ENCODE measurements at places on chromosomes 7 and 10.

DNA sequence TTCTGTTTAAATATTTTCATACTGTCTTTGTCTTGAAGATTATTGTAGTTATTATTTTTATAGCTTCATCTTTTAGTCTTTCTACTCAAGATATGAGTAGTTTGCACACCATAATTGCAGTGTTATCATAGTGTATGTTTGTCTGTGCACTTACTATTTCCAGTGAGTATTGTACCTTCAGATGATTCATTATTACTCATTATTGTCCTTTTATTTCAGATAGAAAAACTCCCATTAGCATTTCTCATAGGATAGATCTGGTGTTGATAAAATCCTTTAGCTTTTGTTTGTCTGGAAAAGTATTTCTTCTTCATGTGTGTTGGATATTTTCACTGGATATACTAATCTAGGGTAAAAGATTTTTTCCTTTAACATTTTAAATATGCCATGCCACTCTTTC is 646.2 kb upstream of the GRM3 start:
- DNase-seq: no peak

- no peak for DNase-seq
Measured at GRCh38 chr10:110487411-110488331, 10.0 kb upstream of the DUSP5 start.

GRCh38 chr10:51659344-51659743 is 40.1 kb downstream of the CSTF2T start:
- no peak for DNase-seq

- DNase-seq: no peak
Measured at GRCh38 chr7:151424799-151425198, 15.0 kb upstream of the WDR86 start.

GRCh38 chr10:68406111-68406814 is 814 bp downstream of the RUFY2 start:
- no peak for DNase-seq
